Activated CD4-positive, alpha-beta T cell treated with anti-CD3 and anti-CD28 coated beads for 24 hours (primary cell): ENCODE measurements at places on chromosomes 12 and 14.

- no peak for DNase-seq
Measured at GRCh38 chr14:75323571-75323970, 44.9 kb downstream of the FOS start.

GRCh38 chr14:70646705-70647104 lies 5.0 kb downstream of the TTC9 start:
- DNase-seq = no peak

GRCh38 chr14:105330491-105330895 lies 15.9 kb downstream of the PACS2 start:
- no peak for DNase-seq

DNA sequence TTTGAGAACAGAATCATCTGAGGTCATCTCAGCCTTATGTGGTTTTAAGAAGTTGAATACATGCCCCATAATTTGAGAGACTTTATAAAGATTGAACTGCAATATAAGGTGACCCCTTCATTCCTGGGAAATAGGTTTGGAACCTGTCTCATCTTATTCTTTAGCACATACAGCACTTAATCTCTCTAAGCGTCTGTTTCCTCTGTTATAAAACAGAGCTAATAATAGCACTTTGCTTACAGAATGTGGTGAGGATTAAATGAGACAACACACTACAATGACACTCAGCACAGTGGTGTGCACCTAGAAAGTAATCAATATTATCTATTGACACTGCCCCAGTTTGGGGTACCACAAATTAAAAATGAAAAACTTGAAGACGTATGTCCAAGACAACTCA lies 102.1 kb downstream of the DUSP6 start:
- no peak for DNase-seq

GRCh38 chr14:92590941-92591340 lies 77.4 kb downstream of the RIN3 start:
- no peak for DNase-seq

GRCh38 chr14:87615822-87616679 lies 376.9 kb downstream of the GALC start:
- DNase-seq = peak; percentile 24

DNA sequence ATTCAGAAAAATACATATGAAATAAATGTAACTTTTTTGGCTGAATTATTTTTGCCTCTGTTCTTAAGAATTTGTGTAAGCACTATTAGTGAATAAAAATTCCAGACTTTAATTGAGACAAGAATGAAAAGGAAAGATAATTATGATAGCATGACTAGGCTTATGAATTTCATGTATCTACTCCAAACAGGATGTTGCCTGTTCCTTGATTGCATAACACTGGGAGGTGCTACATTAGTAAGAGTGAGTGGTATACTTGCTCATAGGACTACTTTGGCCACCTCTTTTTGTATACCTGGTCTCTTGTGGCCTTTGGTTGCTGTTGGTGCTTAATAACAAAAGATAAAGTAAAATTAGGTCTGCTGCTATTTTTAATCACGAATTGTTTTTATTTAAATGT lies 112.8 kb downstream of the NAV3 start:
- DNase-seq = no peak

DNA sequence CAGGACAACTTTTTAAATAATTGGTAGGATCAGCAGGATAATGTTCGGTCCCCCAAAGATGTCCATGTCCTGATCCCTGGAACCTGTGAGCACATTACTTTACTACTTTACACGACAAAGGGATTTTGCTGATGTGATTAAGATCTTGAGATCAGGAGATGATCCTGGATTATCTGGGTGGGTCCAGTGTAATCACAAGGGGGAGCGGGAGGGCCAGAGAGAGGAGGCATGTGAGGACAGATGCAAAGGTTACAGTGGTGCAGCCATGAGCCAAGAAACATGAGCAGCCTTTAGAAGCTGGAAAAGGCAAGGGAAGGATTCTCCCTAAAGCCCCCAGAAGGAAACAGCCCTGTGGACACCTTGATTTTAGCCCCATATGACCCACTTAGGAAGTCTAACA lies 33.1 kb downstream of the KCNK10 start:
- DNase-seq = no peak

DNA sequence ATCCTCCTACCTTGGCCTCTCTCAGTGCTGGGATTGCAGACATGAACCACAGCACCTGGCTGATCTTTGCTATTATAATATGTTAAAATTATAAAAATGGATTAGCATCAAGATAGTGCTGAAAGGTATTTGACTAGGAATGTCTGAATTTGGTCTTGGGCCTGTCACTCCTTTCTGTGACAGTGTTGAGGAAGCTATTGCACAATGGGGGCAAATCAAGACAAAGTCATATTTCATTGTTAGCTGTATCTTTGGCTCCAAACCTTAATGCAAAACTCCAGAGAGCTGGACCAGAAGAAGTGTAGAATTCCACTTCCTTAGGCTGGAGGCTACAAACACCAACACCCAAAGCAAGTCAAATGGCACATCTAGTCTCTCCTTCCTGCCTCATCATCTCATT lies 42.2 kb downstream of the ZCRB1 start:
- no peak for DNase-seq

DNA sequence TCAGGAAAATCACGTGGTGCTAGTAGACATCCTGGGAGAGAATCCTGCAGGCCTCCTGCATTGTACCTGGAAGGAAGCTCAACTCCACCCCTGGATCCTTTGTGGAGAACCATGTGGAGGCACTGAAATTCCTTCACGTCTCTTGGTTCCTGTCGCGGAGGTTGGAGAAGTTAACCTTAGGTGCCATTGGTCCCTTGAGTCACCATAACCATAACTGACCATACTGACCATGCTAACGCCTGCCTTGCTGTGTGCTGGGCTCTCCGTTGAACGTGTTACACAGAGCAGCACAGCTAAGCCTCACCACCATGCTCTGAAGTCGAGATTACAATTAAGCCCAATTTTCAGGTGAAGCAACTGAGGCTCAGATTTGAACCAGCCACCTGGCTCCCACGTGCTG lies 18.6 kb downstream of the C14orf132 start:
- DNase-seq = no peak

GRCh38 chr12:93174473-93174872 lies 203.3 kb upstream of the NUDT4 start:
- DNase-seq = no peak

- DNase-seq = no peak
Measured at GRCh38 chr14:28777471-28778137, 11.0 kb downstream of the FOXG1 start.

DNA sequence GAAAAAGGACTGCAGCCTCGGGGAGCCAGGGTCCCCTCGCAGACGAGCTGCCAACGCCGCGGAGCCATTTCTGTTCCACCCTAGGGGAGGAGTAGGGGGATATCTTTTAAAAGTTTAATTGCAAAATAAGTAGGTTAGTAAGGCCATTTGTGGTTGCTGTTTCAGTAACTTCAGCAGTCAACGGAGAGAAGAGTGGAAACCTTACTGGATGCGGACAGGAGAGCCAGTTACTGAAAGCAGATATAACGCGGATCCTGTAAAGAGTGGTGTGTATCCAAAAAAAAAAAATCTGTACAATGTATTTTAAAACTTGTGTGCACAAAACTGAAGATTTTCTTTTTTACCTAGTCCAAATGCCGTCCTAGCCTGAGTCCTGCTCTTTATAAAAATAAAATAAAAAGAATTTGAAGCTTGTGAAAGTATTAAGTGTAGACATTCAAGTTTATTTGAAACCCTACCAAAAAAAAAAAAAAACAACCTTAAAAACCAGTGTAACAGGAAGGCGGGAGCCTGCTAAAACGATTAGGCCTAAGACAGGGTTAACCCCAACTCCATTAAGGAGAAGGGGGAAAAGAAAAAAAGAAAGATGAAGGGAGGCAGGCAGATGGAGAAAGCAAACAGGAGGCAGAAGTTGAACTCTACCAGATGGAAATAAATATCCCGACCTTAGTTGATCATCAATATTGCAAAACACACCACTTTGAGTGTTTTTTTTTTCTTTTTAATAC lies 1.0 kb upstream of the BTG1 start:
- no peak for DNase-seq

- no peak for DNase-seq
Measured at GRCh38 chr12:131112700-131113290, 159.1 kb downstream of the ADGRD1 start.

DNA sequence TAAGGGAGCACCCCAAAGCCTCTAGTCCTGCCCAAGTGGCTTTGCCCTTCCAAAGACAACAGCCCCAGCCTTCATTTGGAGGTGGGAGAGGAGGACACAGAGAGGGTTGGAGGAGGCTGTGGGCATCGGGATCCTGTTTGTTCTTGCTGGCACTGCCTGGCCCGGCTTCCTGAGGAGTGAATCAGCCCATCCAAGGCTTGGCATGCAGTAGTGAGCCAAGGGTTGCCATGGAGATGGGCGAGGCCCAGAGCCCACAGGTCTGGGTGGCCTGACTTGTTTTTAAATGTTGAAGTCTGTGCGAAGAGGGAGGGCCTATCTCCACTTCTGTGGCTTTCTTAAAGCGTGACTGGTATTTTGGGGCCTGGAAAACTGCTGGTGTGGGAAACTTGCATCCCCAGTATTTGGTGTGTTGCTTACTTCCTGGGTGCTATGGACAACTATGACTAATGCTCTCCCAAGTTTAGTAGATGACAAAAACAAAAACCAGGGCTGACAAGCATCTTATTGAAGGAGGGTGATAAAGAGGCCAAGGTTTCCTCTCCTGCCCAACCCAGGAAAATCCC lies 15.8 kb downstream of the CD9 start:
- DNase-seq = no peak
